Hematopoietic multipotent progenitor cell (in vitro differentiated cells): ENCODE measurements at places on chromosomes 7 and 10. TPM values are rescaled to one million over a fixed set of nuclear protein-coding genes. Genes with fewer than 3 reads are reported as not detected.

DNA sequence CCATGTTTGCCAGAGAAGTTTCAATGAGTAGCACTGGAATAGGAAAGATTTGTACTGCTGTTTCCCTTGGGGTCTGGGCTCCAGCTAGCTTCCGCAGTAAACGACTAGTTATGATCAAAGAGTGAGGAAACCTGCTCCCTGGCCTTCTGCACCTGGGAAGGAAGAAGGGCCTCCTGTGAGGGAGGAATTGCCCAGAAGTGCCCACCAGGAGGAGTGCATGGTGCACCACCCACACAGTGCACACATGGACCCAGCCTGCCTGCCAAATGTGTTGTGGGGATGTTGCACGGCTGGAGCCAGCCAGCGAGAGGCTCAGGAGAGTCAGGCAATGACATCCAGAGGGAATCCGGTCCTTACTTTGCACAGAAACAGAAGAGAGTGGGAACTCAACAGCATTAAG, 27.0 kb upstream of the FAM107B start:
- no peak for DNase-seq

DNA sequence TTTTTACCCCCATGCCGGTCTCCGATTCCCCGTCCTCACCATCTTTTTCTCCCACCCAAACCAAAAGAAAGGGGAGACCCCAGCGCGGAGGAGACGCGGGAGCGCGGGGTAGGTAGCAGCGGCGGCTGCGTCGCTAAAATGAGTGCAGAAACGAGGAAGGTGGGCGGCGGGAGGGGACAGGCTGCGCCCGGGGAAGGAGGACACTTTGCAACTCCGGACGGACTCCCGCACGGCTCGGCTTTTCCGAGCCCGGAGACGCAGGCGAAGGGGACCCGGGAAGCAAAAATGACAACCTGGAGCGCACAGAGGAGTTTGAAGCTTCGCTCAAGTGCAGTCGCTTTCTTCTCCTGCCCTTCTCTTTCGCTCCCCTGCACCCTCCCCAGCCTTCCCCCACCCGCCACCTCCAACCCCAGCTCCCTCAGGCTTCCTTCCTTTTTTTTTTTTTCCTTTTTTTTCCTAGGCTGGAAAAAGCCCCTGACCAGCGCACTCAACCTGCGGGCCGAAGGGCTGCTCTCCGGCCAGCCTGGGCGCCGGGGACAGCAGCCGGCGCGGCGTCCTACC, 453 bp downstream of the SFMBT2 start:
- no peak for DNase-seq

GRCh38 chr7:133052401-133052756, 29.5 kb downstream of the CHCHD3 start:
- no peak for DNase-seq

The NRCAM gene
- under 0.01 TPM for total RNA-seq

The AVPI1 gene
- 8.9 TPM for total RNA-seq

DNA sequence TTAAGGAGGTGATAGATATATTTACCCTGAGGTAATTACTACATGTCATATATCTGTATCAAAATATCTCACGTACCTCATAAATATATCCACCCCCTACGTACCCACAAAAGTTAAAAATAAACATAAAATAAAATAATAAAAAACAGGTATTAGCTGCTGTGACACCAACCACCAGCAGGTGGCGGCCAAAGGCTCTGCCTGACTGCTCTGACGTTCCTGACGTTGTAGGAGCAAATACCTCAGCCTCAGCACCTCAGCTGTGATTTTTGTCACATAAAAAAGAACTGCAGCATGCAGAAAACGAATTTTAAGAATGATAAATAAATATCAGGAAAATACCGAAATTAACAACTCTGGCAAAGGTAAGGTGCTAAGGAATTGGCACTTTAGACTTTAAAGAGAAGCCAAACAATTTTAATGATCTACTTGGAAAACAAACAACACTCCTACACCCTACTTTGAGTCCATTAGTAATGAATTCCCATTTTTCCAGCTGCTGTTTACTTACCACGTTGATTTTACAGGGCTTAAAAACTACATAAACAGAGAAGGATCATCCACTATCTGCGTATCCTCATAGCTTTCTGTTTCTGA, 125.4 kb upstream of the TARP start:
- DNase-seq, result peak; percentile 19

GRCh38 chr10:31742255-31742654, 186.4 kb downstream of the ARHGAP12 start:
- DNase-seq, result no peak
